ENCODE measurements at places on chromosomes 1 and 21.

DNA sequence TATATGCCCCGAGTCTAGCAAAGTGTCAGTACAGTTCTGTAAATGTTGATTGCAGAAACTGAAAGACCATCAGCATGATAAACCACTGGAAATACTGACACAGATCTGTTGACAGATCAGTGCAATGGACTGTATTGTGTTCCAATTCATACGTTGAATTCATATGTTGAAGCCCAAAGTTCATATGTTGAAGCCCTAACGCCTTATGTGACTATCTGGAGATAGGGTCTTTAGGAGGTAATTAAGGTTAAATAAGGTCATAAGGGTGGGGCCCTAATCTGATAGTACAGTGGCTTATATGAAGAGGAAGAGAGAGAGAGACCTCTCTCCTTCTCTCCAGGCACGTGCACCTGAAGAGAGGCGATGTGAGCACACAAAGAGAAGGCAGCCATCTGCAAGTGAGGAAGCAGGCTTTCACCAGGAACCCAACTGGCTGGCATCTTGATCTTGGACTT lies 144.7 kb downstream of the MRPL39 start:
- DNase-seq, result no peak

DNA sequence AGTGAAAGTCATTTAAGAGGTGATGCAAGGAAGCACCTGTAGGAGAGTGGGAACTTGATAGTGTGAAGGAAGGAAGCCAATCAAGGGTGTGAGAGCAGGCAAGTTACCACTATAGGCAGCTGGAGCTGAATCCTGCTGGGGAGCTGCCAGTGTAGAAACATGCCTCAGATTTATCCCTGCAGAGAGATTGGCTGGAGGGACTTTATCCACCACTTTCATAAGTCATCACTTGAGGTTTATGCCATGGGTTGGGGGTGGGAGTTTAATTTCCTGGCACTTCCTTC lies 443.6 kb downstream of the PLPP3 start:
- DNase-seq, result no peak

DNA sequence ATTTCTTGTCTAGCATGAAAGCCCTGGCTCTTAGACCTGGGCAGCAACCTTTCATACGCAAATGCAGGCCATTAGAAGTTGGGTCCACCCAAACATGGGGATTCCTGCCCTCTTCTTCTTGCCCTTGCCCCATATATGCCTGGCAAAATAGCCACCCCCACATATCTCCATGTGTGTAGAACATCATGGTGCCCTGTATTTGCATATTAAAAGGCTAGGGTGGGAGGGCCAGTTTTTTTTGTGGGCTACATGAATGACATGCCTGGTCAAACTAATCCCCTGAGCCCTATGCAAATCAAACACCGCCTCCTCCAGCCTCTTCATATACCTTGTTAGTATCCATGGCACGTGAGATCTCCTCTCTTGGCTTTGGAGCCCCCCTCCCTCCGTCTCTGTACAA lies 24.7 kb downstream of the MFSD2A start:
- no peak for DNase-seq

DNA sequence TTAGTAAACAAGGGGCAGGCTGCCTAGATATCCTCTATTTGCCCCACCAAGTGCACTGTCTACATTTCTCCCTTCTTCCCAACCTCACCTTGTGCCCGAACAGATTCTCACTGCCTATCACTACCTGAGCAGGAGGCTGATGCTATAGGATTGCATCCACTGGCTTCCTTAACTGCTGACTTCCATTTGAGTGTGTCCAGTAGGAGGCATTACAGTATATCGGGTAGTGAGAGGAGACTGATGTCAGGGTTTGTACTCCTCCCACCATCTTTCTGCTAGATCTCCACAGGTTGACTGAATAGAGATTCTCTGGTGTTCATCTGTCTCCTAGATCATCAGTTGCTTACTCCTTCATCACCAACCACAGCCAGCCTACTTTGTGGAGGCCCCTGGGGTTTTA lies 796.3 kb downstream of the LRRIQ3 start:
- DNase-seq, result no peak

DNA sequence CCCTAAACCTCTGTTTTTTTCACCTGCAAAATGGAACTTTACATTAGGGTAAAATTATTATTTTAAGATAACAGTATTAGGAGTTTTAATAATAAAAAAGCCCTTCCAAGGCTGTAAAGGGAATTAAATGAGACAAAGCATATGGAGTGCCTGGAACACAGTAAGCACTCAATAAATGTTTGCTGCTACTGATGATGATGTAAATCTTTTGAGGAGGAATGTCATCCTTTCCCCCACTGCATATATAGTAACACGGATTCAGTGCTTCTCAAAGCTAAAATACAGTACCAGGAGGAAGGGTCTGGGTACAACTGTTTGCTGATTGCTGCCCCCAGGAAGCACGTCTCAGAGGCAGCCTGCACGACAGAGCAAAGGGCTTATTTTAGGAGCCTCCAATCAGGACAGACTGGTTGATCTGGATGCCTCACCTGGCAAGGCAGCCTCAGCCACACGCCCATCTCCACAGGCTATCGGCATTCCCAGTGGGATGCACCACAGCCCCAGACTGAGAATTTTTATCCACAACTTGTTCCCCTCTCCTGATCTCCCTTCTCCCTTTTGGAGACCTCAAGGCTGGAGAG lies 64.4 kb downstream of the GADD45A start:
- DNase-seq, result no peak

DNA sequence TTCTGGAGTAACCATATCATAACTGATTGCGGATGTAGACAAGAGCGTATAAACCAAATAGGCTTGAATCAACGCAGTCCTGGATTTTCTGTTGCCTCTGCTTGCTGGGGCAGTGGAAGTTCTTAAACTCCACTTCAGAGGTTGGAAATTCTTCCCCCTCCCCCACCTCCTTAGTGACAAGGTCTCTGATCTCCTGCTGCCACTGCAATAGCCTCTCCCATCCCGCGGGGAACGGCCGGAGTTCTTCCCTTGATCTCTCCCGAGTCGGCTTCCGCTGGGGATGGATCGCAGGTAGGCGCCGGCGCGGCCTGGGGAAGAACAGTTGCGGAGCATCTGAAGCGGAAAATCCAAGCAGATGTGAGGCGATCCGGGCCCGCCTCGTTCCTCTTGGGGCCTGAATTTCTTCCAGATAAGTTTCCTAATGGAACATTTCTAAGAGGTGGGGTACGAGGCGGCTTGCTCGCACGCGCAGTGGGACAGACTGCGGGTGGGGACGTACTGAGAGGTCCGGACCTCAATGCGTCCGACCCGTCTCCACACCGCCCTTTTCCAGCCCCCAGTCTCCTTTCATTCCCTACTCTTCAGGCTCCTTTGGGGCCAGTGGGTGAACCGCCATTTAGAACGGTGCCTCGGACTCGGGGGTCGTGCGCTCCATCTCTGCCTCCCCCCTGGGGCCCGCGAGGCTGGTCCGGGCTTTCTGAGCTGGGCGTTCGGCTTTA lies 3.1 kb upstream of the SIM2 start:
- no peak for DNase-seq

DNA sequence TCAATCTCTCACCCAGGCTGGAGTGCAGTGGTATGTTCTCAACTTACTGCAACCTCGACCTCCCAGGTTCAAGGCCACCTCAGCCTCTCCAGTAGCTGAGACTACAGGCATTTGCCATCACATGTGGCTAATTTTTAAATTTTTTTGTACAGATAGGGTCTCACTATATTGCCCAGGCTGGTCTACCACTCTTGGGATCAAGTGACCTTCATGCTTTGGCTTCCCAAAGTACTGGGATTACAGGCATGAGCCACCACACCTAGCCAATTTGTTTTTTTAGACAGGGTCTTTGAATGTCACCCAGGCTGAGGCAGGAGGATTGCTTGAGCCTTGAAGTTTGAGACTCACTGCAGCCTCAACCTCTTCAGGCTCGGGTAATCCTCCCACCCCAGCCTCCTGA lies 10.2 kb upstream of the USP48 start:
- DNase-seq, result no peak

- DNase-seq, result no peak
These were observed 343.2 kb upstream of the CAMK1G start for GRCh38 chr1:209240351-209240750.

- DNase-seq, result no peak
These were observed 82.3 kb downstream of the TBX19 start for GRCh38 chr1:168362991-168363390.

DNA sequence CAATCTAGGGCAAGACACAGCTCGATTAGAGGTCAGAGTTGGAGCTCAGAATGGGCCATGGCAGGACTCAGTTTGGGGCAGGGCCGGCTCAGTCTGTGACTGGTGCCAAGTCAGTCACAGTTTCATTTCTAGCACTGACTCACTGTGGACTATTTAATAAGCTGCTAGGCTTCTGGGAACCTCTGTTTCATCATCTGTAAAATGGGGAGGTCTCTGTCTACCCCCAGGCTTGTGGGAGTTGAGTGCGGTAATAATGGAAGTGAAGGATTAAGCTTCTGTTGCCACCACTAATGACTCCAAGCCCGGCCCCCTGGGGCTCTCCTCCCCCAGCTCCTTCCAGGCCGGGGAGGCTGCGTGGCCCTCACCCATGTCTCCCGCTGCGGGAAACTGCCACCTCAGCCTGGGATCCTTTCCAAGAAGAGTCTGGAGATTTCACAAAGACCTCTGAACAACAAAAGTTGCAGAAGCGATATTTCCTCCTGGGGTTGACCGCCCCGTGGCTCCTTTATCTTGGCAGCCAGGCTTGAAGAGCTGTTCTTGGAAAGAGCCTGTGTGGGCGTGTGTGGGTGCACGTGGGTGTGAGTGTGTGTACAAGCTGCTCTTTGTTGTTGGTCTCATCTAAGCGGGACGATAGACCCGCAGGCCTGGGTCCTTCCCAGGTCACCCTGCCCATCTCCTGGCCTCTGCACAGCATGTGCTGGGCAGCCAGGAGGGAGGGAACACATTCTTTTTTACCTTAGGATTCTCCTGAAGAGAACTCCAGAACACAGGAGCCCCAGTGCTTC lies 29.1 kb downstream of the KNCN start:
- no peak for DNase-seq

DNA sequence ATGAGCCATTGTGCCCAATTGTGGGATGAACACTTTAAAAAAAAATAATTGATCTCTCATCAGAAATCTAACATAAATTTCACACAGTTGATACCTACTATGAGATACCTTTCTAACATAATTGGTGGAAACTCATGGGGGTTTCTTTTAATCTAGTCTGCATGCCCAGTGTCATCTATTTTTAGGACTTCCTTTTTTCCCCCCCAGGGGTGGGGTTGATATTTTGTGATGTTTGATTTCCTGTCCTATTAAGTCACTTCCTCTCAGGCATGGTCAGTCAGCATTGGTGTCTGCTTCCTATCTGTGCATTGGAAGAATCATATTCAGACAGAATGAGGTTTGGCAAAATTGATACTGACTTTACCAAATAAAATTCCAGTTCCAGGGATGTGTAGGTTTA lies 21.5 kb downstream of the NFYC start:
- DNase-seq, result no peak

DNA sequence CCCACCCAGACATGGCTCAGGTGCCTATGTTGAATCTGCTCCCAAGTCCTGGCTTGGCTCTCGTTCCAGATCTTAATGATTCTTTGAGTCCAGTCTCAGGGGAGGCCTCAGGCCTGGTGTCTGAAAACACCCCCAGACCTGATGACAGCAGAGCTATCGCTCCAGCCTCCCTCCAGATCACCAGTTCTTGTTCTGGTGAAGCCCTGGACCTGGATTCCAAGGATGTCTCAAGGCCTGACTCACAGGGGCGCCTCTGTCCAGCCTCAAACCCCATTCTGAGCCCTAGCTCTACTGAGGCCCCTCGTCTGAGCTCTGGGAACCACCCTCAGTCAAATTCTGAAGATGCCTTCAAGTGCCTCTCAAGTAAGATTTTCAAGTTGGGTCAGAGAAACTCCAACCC lies 11.4 kb downstream of the MROH7 start:
- DNase-seq, result no peak

GRCh38 chr1:51937112-51937511 lies 53.4 kb downstream of the RAB3B start:
- DNase-seq, result no peak

DNA sequence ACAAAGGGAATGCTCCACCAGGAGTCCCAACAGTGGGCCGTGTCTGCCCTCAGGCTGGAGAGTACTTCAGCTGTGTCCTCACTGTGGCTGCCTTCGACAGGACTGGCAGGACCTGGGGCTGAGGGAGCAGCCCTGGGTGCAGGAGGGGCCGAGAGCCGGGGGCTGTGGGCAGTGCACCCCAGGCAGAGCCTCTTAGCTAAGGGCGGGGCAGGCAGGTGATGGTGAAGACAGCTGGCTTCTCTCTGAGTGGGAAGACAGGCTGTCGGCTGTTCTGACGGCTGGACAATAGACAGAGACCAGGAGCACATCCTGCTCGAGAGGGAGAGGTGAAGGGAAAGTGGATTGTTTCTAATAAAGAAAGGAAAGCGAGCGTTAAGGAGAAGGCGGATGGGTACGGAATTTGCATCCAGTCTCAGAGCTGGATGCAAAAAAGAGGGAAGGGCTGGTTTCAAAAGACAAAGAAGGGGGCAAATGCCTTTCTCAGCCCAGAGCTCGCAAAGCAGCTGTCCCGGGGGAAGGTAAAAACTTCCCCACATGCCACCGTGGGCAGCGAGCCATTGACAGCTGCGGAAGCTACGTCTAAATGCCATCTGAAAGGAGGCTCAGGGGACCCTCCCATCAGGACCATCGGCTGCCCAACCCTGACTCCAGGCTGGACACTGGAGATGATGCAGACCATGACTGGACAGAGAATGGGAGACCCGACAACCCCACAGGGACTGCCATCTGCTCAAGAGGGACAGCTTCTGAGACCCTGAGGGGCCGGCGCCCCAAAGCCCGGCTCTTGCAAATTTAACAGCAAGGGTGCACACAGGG lies 92.0 kb downstream of the STUM start:
- DNase-seq, result no peak

DNA sequence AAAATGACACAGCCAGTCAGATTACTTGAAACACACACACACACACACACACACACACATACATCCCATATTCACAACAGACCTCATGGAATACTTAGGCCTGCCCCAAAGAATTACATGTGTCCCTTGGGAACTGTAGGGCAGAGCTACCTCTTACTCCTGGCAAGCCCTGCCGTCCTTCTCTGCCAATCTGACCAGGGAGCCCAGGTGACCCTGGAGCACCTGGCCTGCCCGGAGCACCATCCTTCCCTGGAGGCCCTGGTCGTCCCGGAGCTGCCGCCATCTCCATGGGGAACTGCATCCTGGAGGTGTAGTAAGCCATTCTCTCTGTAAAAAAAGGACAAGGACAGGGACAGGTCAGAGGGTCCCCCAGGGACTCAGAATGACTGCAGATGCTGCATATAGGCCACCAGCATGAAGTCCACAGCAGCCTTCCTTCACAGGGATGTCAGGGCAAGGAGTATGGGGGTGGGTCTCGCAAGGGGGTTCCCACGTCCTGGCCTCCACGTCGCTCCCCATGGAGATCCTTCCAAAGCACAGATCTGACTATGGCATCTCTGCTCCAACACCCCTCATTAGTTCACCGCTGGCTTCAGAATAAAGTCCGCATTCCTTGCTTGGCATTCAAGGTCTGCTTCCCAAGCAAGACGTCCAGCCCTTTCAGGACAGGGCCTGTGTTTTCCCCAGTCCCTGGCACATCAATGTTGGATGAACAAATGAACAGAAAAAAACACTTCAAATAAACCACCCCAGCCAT lies 9.2 kb upstream of the PEF1 start:
- no peak for DNase-seq

GRCh38 chr1:109263234-109263596 lies 13.9 kb downstream of the CELSR2 start:
- DNase-seq, result no peak
